ENCODE measurements at places on chromosomes 16 and 17.

DNA sequence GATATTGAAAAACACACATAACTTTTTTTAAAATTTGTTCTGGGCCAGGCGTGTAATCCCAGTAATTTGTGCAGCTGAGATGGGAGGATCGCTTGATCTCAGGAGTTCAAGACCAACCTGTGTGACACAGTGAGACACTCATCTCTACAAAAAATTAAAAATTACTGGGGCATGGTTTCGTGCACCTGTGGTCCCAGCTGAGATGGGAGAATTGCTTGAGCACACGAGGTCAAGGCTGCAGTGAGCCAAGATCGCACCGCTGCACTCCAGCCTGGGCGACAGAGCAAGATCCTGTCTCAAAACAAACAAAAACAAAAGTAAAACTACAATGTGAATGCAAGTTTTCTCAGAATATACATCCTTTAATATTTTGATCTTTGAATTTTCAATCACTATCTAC, 15.1 kb downstream of the C16orf54 start:
- DNase-seq: no peak

GRCh38 chr17:68195667-68196393, 52.0 kb upstream of the AMZ2 start:
- DNase-seq: no peak

DNA sequence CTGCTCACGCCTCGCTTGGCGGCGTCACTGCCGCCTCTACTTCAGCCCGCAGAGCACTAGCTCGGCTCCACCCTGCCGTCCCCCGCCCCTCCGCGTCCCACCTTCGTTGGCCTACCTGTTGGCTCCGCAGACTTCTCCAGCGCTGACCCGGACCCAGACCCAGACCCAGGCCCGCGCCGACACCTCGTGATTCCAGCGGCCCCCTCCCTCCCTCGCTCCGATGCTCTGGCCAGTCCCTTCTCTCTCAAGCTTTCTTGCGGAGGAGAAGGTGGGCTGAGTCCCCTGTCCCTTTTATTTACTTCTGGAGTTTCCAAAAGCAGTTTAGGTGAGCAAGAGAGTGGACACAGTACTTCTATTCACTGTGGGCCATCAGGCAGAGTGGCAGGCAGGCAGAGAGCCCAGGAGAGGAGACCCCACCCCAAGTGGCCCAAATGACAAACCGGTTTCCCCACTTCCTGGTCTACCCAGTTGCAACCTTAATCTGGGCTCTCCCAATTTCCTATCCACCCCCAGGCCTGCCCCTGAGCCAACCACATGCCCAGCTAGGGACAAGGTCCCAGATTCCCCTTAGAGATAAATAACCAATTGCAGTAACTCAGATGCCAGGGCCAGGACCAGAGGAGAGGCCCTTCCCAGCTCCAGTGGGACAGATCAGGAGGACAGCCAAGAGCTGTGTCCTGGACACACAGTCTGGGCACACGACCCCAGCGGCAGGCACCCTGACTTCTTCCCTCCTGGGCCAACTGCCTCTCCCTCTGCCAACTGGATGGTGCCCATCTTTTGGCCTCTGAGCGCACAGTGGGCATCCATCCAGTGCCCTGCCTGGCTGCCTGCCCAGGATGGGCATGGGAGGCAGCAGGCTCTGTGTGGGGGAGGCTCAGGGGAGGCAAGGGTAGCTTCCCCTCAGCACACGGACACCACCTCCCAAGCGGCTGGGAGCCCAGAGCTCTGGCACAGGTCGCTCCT, 1.2 kb upstream of the SRCIN1 start:
- DNase-seq: peak; percentile 78

GRCh38 chr16:3890091-3890490, 9.6 kb upstream of the CREBBP start:
- DNase-seq: no peak

- no peak for DNase-seq
Measured at GRCh38 chr16:56763291-56763916, 33.5 kb downstream of the NUP93 start.

- no peak for DNase-seq
Measured at GRCh38 chr17:67438667-67439066, 61.6 kb downstream of the PITPNC1 start.

GRCh38 chr17:81075307-81075706, 40.4 kb downstream of the BAIAP2 start:
- DNase-seq: no peak

DNA sequence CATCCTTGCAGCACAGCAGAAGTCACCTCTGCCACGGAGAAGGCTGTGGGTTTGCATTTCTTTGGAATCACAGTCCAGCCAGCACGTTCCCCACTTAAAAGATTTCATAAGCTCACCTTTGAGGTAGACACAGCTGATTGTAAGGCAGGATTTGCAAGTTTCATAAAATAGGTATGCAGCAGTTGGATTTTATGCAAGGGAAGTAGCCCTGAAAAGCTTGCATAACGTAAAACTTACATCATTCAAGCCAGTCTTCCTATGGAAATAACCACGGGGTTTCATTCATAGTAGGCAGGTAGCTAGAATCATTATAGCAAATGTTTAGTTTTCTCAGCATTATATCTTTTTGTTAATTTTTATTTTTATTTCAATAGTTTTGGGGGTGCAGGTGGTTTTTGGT, 49.8 kb upstream of the ARHGAP44 start:
- DNase-seq: no peak

DNA sequence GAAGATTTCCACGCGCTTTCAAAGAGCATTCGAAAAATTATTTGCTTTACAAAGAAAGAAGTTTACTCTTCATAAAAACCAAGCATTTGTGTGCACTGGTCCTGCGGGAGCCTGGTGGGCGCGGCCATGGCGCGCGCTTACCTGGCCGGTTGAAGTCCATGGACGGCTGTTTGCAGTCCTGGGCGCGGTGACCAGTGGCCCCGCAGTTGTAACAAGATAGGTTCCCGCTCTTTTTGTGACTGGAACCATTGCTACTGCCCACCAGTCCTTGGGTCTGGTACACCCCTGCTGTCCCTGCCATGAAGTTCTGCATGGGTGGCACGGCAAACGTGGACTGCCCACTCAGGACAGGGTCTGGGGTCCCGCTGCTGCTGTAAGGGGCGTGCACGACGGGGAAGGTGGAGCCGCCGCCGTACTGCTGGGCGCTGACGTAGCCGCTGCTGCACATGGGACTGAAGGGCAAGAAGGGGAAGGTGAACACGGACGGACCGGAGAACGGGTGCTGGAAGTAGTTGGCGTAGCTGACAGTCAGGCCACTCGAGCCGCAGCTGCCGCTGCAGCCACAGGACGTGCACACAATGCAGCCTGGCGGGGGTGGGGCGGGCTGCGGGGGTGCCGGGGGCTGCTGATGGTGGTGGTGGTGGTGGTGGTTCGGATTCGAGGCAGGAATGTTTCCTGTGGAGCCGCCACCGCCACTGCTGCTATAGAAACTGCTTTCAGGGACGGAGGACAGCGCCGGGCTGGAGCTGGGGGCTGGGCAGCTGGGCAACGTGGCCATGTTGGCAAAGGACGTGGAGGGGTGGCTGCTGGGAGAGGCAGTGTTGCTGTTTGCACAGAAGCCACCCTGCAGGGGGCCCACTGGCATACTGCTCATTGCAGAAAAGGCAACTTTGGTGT, 19.5 kb downstream of the MAP1LC3B start:
- no peak for DNase-seq

DNA sequence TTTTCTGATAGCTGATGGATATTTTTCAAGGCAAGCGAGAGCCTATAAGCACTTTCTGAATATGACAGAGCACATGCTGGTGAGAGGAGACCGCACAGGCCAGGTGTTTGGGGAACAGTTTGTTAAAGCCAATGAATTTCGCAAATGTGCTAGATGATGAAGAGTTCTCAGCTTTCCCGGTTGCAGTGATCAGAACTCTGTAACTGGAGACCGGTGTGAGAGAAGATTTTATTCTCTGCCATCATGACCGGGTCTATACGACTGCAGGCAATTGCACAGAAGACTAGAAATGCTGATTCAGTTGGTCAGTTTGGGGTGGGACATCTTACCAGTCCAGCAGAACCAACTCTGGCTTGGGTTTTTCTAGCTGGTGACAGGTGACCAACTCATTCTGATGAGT, 25.4 kb downstream of the SMTNL2 start:
- no peak for DNase-seq

DNA sequence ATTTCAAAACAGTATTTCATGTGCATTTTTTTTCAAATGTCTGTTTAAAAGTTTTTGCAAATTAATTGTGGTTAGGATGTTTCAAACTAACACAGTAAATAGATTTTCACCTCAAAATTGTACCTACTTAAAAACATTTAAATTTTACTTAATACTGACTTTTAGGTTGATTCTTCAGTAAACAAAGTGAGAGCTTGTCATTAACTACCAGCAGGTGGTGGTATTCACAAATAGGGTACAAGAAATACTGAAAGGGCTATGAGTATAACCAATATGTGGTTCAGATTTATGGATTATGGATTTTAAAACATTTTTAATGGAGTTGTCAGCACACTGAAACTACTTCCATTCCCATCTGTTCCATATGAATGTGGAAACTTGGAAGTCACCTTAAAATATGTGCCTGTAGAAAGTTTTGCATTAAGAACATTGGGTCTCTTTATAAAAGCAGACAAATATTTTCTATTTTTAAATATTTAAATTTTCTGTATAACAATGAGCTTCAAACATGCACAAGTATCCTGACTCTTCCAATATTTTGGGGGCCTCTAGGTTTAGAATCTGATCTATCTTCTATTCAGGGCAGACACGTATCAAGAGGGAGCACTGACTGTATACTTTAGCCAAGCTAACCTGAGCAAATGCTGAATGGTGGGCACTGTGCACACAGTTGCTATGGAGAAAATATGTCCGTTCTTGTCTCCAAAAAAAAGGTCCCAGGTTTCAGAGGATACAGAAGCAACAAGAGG, 155.6 kb downstream of the SNX11 start:
- no peak for DNase-seq

DNA sequence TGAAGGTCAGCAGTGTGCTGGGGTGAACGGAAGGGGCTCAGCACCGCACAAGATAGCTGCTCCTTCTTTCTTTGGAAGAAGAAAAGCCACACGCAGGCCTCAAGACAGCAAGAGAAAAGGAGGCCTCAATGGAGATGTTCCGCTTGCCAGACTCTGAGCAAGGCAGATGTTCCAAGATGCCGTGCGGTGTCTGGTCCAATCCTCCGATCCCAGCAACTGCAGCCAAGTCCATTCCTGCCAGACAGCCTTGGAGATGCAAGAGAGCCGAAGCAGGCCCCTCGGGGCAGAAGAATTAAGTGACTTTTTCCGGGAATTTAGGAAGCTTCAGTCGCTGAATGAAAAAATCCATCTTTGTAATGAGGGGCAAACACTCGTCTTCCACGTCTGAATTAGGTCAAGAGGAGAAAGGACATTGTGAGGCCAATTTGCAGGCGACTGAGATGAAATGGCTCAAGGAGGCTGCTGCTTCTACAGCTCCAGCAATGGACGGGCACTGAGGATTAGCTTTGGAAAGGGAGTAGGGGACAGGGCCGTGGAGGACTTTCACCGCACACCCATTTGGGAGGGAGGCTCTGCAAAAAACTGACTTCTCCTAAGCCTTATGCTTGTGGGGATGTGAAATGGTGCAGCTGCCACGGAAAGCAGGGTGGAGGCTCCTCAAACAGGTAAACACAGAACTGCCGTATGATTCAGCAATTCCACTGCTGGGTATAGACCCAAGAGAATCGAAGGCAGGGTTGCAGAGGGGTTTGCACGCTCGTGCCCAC, 44.7 kb downstream of the RPH3AL start:
- no peak for DNase-seq

- DNase-seq: no peak
Measured at GRCh38 chr17:42653179-42654124, 5.6 kb upstream of the TUBG2 start.

- DNase-seq: no peak
Measured at GRCh38 chr17:75020331-75021110, 8.1 kb downstream of the MRPL58 start.

DNA sequence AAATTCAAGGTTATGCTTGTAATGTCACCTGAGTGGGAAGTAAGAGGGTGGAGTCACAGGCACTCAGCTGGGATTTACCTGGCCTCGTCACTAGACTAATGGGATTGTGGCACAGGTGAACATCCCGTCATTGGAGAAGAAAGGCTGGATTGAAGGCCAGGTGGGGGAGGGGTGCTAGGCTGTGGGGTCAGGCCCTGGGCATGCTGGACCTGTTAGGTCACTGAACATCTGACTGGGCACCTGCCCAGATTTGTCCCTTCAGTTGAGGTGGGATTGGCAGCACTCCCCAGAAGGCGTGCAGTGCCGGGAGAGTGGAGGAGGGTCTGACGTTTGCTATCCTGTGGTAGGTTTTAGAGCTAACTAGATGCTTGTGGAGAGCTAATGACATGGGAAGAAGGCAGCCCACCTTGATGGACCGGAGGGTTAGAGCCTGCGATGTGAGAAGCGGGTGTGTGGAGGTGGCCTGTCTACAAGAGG, 161.5 kb upstream of the ZNF267 start:
- no peak for DNase-seq

DNA sequence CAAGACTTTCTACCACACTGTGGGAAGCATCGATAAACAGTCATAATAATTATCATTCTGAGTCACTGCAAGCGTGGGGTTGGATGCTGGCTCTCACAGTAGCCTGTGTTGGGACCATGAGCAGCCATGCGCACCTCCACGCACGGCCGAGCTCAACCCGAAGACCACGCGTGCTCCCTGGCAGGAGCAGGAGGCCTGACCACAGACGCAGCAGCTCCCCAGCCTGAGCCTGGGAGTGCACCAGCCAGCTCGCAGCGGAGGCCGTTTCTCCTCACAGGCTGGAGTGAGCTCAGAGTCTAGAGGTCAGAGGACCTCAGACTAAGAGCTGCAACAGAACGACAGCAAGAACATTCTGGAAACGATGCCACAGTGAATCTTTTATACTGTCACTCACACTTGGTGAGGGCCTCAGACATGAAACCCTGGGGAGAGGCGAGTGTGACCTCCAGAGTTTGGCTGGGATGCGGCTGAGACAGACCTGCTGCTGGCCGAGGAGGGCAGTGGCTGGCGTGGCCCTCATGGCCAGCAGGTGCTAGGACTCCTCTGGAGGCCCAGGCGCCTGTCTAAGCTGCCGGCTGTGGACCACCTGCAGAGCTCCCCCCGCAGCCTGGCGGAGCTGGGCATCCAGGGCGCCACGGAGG, 6.0 kb downstream of the NDUFAF8 start:
- no peak for DNase-seq

GRCh38 chr17:65103896-65104295, 33.3 kb upstream of the RGS9 start:
- no peak for DNase-seq

DNA sequence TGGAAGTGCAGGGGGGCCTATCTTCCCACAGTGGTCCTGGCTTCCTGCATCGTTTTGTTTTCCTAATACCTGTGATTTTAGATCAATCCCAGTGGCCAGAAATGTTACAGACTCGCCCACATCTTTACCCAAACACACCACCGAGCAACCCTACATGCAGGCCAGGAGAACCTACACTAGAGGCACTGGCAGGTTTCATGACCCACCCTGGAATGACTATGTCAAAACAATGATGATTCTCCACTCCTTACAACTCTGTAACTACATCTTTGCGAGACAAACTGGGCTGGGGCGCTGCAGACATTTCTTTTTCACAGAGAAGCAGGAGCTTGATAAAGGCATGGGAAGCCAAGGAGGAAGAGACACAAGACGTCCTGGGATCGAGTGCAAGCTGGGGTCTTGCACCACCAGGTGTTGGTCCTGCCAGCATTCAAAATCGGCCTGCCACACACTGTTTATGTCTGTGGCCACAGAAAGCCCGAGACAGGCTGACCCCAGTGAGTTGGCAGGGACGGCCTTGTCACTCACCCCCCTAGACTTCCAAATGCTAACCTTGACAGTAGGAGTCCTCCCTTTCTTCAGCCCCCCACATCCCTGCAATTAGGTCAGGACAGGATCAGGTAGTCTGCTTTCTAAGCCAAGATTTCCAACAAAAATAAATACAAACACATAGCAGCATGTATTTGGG, 32.5 kb downstream of the UBE2O start:
- DNase-seq: no peak
